ENCODE measurements at places on chromosomes 4 and X. TPM values are rescaled to one million over a fixed set of nuclear protein-coding genes. Genes with fewer than 3 reads are reported as not detected.

- no peak for DNase-seq
Observed at GRCh38 chrX:36434522-36434921, 515.0 kb downstream of the CFAP47 start.

- DNase-seq: peak; percentile 74
Observed at GRCh38 chrX:41180194-41180908, 95.1 kb downstream of the USP9X start.

DNA sequence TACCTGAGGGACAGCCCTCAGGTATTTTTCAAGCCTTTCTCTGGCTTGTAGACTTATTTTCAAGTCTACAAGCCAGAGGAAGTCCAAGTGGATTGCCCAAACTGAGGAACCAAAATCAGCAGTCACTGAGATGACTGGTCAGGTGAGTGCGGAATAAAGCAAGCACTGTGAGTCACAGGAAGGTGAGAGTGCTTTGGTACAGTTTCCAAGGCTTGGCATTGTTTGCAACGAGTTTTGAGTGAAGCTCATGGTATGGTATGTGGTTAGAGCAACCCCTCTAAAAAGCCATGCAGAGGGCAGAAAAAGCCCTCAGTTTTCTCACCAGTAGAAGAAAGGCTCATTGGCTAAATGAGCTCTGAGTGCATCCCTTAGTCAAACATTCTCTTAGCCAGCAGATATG lies 112.8 kb upstream of the EOLA2 start:
- DNase-seq: no peak

GRCh38 chrX:149541521-149542047 lies 772 bp downstream of the EOLA1 start:
- DNase-seq: no peak

The FDCSP gene
- not detected for total RNA-seq
